ENCODE measurements at places on chromosomes 6 and 20.
A peak's percentile ranks its signal among the peaks of the same experiment; 100 is the strongest.

DNA sequence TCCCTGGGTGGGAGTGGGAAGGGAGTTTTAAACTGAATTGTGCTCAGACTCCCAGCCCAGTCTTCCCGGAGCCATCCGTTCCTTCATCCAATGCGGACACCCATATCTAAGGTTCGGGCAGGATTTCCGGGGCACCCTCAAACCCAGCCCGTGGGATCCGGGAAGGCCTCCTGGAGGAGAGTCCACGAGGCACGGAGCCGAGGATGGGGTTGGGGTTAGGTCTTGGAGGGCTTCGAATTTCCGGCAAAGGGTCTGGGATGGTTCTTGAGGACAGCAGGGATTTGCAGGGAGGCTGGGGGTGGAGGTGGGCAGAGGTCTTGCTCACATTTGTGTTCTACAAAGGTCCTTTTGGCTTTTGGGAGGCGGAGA is 49.5 kb upstream of the SLC32A1 start:
- no peak for DNase-seq

DNA sequence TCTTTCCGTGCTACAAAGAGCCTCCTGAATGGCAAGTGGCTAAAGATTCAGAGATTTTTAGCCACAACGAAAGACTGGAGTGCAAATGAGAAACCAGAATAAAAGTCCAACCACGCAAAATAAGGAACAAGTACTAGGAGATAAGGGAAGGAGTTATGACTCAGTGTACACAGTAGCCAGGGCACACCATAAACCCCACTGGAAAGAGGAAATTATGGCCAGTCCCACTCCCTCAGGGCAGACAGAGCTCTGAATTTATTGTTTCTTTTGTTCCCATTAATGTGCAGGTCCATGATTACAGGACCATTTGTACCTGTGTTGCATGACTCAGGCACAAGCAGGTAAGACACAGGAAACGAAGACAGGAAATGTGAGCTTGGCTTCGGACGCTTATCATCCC is 150.3 kb upstream of the PREP start:
- DNase-seq: no peak

- no peak for DNase-seq
Measured at GRCh38 chr6:143673669-143674068, 4.1 kb upstream of the PHACTR2 start.

GRCh38 chr6:152356016-152356415 is 281.1 kb downstream of the SYNE1 start:
- no peak for DNase-seq

DNA sequence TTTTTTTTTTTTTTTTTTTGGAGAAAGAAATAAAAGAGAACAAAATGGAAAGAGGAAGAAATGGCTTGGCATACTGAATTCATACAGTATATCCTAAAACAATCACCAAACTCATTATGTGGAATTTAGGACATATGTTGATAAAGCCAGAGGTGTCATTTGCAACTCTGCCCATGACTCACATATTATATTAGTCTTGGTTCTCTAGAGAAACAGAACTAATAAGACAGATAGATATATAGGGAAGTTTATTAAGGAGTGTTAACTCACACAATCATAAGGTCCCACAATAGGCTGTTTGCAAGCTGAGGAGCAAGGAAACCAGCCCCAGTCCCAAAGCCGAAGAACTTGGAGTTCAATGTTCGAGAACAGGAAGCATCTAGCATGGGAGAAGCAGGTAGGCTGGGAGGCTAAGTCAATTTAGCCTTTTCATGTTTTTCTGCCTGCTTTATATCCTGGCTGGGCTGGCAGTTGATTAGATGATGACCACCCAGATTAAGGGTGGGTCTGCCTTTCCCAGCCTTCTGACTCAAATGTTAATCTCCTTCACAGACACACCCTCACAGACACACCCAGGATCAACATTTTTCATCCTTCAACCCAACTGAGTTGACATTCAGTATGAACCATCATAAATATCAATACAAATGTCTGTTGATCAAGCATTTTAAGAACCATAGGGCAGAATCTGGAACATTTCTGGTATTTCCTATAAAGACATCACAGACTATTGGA is 102.3 kb downstream of the UBE3D start:
- no peak for DNase-seq

- no peak for DNase-seq
Measured at GRCh38 chr20:10519361-10520046, 84.4 kb downstream of the SLX4IP start.

DNA sequence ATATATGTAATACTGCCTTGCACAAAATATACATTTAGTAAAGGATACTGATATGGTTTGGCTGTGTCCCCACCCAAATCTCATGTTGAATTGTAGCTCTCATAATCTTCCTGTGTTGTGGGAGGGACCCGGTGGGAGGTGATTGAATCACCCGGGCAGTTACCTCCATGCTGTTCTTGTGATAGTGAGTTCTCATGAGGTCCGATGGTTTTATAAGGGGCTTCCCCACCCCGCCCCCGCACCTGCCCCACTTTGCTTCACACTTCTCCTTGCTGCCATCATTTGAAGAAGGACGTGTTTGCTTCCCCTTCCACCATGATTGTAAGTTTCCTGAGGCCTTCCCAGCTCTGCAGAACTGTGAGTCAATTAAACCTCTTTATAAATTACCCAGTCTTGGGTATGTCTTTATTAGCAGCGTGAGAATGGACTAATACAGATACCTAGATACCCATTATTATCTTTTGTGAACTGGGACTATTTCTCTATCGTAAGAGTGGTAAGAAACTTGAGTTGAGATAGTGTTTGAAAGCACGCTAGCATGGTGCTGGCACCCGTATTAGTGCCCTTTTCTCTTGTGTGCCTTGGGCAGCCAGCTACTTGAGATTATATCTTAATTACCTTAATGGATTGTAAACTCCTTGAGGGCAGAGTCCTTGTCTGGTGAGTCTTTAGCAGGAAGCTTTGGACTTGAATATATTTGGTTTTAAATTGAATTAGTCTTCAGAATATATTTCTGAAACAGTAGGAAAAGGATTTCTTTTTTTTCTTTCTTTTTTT is 25.6 kb downstream of the TOP1 start:
- DNase-seq: no peak

DNA sequence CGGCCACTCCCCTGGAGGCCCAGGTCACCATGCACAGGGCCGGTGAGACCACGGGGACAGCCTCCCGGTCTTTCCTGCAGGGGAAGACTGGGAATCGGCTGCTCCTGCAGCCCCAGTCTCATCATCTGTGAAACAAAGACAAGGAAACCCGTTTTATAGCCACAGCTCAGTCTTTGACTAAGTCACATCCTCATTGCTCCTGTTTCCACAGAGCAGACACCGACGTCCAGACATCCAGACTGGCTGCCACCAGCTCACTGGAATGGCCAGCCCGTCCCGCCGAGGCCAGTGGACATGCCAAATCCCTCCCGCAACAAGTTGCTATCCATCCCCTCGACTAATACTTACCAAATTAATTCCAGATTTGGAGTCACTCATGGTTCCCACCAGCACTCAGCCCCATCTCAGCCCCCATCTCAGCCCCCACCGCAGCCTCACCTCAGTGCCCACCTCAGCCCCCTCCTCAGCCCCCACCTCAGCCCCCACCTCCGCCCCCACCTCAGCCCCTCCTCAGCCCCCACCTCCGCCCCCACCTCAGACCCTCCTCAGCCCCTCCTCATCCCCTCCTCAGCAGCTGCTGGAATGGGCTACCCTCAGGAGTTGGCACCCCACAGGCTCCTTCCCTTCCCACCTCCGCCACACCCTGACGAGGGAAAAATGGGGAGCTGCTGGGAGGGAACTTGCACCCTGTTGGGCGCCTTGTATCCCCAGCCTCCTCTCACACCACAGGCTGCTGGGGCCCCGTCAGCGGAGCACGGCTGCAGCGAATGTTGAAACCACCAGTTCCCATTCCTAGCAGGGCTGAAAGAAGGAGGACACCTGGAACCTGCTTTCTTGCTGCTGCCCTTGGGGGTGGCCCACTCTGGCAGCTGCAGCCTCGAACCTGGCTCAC is 48.7 kb downstream of the YTHDF1 start:
- no peak for DNase-seq

GRCh38 chr6:49918787-49919186 is 45.2 kb downstream of the DEFB114 start:
- no peak for DNase-seq

DNA sequence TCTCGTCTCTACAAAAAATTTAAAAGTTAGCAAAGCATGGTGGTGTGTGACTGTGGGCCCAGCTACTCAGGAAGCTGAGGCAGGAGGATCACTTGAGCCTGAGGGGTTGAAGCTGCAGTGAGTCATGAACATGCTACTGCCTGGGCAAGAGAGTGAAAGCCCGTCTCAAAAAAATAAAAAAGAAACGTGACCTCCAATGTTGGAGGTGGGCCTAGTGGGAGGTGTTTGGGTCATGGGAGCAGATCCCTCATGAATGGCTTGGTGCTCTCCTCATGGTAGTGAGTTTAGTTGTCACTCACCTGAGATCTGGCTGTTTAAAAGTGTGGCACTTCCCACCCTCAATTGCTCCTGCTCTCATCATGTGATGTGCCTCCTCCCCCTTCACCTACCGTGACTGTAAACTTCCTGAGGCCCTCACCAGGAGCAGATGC is 24.3 kb downstream of the RBL1 start:
- no peak for DNase-seq

- no peak for DNase-seq
Measured at GRCh38 chr20:23063581-23063980, 14.1 kb upstream of the THBD start.

DNA sequence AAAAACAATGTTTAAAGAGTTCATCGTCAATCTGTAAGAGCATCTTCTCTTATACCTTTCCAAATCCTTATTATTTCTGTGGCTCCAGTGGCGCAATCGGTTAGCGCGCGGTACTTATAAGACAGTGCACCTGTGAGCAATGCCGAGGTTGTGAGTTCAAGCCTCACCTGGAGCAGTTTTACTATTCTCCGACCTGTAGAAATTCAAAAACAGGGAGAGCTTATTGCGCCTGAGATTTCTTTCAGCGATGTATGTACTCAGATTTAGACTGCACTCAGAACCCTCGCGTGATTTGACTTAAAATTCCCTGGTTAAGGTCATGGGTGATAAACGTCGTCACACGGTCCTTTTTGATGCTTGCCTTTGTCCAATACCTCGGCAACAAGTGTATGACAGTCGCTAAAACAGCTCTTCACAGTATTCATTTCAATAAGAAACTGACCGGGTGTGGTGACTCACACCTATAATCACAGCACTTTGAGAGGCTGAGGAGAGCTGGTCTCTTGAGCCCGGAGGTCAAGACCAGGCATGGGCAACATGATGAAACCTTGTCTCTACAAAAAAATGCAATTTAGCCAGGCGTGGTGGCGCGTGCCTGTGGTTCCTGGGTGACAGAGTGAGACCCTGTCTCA is 11.9 kb downstream of the GPX5 start:
- DNase-seq: peak; percentile 68

DNA sequence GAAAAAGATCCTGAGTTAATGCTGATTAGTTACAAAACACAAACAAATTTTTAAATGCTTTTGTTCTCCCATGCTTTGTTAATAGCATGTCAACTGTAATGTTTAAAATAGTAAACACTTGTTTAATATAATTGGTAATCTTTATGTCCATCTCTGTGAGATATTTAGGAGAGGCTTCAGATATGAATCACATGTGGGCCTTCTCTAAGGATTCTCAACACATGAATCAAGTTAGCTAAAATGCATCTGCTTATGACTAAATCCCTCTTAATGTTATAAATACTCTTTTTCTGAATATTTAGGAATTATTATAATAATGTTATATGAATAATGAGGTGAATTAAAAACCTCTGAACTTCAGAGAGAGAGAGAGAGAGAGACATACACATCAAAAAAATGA is 345.9 kb upstream of the MANEA start:
- no peak for DNase-seq

GRCh38 chr20:4962241-4962855 is 39.0 kb downstream of the SLC23A2 start:
- DNase-seq: no peak

GRCh38 chr6:10409731-10410206 is 5.1 kb downstream of the TFAP2A start:
- DNase-seq: no peak

- no peak for DNase-seq
Measured at GRCh38 chr6:163840880-163841279, 426.4 kb downstream of the QKI start.

DNA sequence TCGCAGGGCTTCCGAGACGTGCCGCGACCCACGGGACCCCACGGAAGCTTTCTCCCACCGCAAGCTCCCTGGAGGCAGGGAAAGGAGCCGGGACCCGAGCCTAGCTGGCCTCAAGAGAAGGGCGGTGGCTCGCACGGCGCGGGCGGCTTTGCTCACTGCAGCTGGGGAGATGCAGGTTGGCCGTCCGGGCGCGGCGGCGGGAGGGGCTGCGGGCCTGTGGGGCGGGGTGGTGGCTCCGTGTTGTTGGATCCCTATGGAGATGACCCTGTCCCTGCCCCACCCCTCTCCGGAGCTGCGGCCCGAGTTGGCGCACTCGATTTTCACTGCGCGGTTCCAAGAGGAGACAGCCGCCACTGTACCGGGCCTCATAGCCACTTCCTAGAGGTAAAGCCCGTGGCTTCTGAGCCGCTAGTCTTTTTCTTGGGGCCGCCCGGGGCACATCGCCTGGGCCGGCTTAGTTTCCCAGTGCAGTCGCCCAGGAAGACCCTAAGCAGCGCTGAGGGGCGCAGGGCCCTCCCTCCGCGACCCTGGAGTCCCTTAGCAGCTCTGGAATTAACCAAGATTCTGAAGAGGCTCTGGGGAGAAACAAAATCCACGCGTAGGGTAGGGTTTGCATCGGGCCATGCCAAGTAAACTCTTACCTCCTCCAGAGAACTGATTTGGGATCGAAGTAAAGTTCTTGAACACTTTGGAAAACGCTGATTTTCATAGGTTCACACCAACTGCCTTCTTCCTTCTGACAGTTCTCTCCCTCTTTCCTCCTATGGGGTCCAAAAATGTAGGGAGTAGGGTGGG is at the start of gene ECT2L:
Gene ECT2L, plus strand, starts transcription at position 279 of the 795 bp plus-strand sequence. CDS start 17,188 bp downstream, outside the sequence.
- peak; percentile 29 for DNase-seq

DNA sequence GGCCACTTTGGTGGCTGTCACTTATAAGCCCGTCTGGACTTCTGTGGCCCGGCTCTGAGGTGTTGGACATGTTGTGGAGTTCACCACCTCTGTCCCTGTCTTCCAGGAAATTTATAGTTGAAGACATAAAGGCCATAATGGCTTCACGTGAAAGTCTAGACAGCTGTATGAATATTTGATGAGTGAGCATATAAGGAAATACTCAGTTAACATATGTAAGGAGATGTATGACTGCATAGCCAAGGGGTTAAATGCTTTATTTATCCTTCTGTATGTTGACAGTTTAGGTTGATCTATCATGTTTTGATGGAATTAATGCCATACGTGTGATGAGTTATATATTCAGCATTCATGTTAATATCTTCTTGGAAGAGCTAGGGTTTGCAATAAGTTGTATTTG is 16.1 kb downstream of the HIVEP1 start:
- no peak for DNase-seq
